ENCODE measurements at places on chromosomes 13 and 19.
A peak's percentile ranks its signal among the peaks of the same experiment; 100 is the strongest.

- DNase-seq = peak; percentile 10
These were observed 75.3 kb downstream of the CACNA1A start for GRCh38 chr19:13430790-13431582.

DNA sequence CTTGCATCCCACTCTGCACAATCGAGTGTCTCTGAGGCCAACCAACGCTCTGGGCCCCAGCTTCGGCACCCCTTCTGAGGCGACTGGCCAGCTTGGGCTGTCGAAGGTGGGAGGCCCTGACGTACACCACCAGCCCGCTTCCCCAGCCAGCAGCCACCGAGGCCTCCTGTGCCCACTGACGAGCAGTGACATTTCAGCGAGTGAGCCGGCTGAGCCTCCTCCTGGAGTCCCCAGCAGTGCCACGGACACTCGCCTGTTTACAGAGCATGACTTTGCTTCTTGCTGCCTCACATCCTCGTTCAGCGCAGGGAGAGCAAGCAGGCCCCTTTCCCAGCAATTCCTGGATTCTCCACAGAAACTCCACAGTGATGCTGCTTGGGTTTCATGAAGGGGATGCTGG, 240.2 kb upstream of the MAB21L1 start:
- DNase-seq = no peak

- DNase-seq = peak; percentile 58
These were observed 7.5 kb upstream of the ARHGEF18 start for GRCh38 chr19:7340959-7341837.

GRCh38 chr19:5913739-5914357, at the start of gene CAPS:
Gene CAPS (plus strand): TSS chr19:5914254. CDS start chr19:5914407, 153 bp downstream.
- no peak for DNase-seq

DNA sequence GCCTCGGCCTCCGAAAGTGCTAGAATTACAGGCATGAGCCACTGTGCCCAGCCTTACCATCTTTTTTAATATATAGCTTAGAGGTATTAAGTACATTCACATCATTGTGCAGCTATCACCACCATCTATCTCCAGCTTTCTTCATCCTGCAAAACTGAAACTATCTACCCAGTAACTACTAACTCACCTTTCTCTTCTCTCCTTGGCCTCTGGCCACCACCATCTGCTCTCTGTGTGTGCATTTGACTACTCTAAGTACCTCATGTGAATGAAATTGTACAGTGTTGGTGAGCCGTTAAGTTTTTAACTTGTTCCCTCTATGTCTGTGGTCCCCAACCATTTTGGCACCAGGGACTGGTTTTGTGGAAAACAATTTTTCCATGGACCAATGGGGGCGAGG, 56.1 kb downstream of the CDK8 start:
- DNase-seq = no peak

- DNase-seq = no peak
These were observed 313.8 kb upstream of the SPRY2 start for GRCh38 chr13:80654638-80655249.

DNA sequence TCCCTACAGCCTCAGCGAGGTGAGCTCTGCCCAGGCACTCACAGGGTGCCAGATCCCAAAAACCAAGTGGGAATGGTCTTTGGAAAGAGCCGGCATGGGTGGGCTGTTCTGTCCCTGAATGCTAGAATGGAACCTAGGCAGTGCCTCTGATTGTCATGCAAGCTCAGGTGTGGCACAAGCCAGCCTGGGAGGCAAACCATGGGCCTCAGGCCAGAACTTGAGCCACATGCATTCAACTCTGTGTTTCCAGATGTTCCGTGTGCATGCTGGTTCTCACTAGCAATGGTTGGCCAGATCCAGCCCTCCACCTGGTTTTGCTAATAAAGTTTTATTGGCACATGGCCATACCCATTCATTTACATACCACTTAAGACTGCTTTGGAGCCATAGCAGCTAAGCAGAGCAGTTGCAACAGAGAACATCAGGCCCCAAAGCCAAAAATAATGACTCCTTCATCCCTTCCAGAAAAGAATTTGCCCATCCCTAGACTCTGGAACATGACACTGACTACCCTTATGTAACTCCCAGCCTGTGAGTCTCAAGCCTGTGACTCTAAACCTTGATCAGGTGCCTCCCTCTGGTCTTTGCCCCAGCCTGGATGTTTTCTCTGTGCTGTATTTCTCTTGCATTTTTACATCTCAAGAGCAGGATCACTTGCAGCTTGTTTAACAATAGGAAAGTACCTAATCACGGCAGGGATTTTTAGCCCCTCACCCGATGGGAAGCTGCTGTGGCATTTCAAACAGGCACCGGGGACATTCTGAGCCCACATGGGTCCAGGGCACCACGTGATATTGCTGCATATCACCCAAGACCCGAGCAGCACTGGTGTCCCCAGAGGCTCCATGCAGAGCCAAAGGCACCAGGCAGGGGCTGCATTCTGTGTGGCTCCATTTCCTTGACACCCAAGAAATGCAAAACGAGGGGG, 55.4 kb upstream of the USE1 start:
- DNase-seq = no peak

DNA sequence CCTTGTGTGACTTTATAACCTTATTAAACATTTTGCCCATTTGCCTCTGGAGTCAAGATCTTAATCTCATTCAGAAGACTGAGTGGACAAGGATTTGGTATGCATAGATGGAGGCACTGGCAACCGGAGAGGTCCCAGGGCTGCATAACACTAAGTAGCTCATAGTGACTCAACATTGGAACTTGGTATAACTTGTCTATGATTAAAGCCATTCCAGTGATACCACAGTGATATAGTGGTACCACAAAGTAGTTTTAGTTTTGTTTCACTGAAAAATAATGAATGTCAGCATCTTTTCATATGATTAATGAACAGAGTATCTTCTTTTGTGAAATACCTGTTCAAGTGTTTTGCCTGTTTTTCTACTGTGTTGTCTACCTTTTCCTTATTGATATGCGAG, 26.4 kb downstream of the CDK8 start:
- DNase-seq = no peak

GRCh38 chr13:73304442-73304841, 245.6 kb downstream of the KLF5 start:
- DNase-seq = no peak

- DNase-seq = no peak
These were observed 265.0 kb downstream of the FGF14 start for GRCh38 chr13:102136735-102137296.

DNA sequence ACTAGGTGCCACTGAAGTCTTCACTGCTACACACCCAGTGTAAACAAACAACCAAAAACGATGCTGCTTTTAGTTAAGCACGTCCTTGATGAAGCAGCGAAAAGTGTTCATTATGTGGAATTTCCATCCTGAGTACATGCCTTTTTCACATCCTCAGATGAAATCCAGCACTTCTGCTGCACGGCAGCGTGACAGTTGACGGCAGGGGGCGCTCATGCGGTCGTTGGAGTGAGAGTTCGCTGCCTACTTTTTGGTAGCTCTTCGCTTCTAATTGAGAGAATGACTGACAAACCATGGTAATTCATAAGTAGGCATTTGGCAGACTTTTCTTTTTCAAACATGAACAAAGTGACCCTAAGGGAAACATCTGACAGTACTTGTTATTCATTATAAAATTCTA, 1124.9 kb downstream of the EFNB2 start:
- no peak for DNase-seq

DNA sequence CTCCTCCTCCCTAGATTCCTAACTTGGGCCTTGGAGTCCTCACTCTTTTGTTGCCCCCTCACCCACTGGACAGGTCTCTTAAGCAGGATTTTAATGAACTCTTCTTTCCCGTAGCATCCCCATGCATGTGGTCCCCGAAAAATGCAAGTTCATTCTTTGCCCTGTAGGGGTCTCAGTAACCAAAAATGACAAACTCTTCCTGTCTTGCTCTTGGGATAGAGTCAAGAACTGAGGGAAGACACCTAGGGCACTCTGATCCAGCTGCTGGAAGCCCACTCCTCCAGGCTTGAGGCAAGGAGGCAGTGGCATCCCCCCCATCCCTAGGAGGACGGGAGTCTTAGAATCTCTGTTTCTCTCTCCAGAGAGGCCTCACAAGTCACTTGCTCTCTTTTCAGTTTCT, 987.0 kb downstream of the DIAPH3 start:
- no peak for DNase-seq

DNA sequence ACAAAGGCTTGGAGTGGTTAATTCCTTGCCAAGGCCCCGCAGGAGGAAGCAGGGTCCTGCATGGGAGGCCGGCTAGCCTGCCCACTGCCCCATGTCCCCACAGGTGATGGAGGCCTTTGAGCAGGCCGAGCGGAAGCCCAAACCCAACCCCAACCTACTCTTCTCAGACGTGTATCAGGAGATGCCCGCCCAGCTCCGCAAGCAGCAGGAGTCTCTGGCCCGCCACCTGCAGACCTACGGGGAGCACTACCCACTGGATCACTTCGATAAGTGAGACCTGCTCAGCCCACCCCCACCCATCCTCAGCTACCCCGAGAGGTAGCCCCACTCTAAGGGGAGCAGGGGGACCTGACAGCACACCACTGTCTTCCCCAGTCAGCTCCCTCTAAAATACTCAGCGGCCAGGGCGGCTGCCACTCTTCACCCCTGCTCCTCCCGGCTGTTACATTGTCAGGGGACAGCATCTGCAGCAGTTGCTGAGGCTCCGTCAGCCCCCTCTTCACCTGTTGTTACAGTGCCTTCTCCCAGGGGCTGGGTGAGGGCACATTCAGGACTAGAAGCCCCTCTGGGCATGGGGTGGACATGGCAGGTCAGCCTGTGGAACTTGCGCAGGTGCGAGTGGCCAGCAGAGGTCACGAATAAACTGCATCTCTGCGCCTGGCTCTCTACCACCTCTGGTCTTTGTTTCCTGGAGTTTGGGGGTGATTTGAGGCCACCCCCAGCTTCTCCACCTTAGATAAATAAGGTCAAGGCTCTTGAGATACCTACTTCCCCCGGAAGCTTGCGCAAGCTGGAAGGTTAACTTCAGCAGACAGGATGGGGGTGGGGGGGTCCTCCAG, 2.6 kb downstream of the B3GNT8 start:
- DNase-seq = no peak

DNA sequence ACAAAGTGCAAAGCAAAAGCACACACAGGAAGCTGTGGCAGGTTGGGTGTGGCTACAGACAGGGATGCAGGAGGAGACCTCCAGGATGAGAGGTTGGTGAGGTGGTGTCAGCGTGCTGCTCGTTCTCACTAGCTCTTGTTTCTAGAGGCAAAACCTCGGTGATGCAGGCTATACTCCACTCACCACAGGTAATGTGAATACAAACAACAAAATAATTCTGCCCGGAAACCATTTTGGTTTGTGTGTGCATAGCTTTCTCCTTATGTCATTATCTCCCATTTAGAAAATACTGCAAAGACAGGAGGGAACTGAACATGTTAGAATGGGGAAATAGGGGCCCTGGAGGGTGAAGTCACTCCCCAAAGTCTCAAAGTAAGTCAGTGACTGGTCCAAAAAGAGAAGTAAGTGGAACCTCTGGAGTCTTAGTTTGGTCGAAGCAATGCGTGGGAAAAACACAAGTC, 9.4 kb downstream of the LCP1 start:
- DNase-seq = no peak

- no peak for DNase-seq
These were observed 10.5 kb upstream of the PLIN3 start for GRCh38 chr19:4877753-4878490.

DNA sequence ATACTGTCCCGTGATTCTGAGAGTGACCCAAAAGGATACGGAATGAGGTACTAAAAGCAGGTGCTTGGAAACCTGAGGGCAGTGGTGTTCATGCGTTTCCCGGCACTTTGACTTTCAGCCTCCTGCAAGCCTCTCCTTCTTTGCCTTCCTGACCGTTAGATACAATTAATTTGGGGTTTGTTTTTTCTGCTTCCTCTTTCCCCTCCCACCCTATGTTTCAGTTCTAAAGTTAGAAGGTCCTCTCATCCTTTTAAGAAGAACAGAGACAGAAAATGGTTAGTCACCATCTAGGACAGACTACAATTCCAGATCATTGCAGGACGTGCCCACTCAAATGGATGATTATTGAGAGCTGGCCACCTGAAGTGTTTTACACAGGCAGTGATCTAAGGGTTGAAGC, 1.8 kb upstream of the LILRB4 start:
- no peak for DNase-seq

- no peak for DNase-seq
These were observed 364.3 kb downstream of the SLITRK6 start for GRCh38 chr13:85434927-85435326.

DNA sequence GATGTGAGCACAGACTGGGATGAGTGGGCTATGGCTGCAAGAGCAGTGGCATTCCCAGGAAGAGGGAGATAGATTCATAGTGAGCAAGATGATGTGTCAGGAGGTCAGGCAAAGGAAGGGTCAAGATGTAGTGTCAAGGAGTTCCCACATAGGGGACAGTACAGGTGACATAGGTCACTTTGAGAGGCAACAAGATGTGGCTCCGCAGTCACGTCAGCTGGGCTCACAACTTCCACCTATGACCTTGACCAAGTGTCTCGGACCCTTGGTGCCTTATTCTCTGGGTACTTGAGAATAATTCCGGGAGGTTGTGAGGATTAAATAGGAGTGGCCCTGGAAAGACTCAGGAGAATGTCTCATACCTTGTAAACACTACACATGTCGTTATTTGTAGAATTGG, 10.5 kb downstream of the ZNF317 start:
- no peak for DNase-seq

- DNase-seq = no peak
These were observed 118.8 kb downstream of the EFNB2 start for GRCh38 chr13:106416645-106417044.

GRCh38 chr19:42281827-42282762, 13.0 kb downstream of the CIC start:
- DNase-seq = no peak

DNA sequence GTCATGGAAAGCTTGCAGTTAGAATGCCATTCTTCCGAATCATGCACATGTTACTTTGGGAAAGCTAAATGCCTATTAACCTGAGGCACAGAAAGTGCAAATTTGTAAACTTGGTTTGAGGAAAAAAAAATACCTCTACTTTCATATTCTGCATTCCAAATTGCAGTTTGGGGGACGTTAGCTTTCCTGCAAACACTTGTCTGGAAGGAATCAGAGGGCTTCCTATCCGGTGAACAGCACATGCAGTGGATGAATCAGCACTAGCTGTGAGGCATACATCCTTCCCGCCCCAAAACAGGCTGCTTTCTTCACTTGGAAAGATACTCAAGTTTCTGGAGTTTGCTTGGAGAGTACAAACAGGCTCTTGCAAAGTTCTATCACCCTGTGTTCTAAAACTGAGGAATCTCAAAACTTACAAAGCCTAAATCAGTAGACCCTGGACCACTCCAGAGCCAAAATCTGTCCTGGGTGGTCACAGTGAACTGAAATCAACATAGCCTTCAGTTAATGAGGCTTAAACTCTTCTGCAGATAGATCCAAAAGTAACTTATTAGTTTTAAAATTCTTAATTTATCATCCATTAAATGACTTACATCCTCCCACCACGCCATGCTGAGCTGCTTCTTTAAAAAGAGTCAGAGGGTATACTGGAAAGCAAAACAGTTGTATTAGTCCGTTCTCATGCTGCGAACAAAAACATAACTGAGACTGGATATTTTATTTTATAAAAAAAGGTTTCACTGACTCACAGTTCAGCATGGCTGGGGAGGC, 802.3 kb upstream of the ARGLU1 start:
- no peak for DNase-seq
